A549 treated with AZD2906 at 1 μM for 4 hours (cell line): ENCODE measurements at places on chromosomes 3 and 15. TPM values are rescaled to one million over a fixed set of nuclear protein-coding genes. Genes with fewer than 3 reads are reported as not detected.

The LRRC2 gene
- not detected in 5 replicates for total RNA-seq

The ZNF80 gene
- total RNA-seq, result not detected in 5 replicates

The DCLK3 gene
- 0.01 TPM in 1 of 5 replicates, not detected in the others for total RNA-seq

The ASB14 gene
- not detected in 5 replicates for total RNA-seq

The PLSCR2 gene
- 0.09 to 0.16 TPM in 2 of 5 replicates, not detected in the others for total RNA-seq

The APEH gene
- 60.7 to 66.5 TPM (median 63.9 TPM) in 5 replicates for total RNA-seq

The GP9 gene
- total RNA-seq, result 0.14 TPM in 1 of 5 replicates, not detected in the others

The CCDC13 gene
- total RNA-seq, result 0.26 to 0.50 TPM (median 0.45 TPM) in 5 replicates

The SLC12A1 gene
- total RNA-seq, result not detected in 5 replicates

The SLC51A gene
- total RNA-seq, result 0.11 TPM in 1 of 5 replicates, not detected in the others
